ENCODE measurements at places on chromosomes 16 and 17.

DNA sequence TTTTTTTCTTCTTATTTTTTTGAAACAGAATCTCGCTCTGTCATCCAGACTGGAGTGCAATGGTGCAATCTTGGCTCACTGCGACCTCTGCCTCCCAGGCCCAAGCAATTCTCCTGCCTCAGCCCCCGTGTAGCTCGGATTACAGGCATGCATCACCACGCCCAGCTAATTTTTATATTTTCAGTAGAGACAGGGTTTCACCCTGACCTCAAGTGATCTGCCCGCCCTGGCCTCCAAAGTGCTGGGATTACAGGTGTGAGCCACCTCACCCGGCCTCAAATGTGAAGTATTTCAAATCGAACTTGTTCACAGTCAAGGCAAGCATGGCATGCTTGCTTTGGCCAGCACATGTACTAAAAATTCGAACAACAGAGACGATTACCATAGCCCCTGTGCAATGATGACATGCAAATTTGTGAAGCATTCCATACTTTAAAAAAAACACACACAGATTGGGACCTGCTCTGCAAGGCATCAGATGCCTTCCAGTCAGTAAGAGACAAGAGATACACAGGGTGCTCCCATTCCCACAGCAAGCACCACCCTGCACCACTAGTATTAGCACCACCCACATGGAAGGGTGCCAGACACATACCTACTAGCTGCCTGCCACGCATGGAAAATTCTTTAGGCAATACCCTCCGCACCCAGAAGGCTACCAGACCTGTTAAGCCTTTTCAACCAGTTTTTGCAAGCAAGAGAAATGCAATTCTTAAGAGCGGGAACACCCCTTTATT, 47.2 kb downstream of the ANKRD11 start:
- DNase-seq = no peak

DNA sequence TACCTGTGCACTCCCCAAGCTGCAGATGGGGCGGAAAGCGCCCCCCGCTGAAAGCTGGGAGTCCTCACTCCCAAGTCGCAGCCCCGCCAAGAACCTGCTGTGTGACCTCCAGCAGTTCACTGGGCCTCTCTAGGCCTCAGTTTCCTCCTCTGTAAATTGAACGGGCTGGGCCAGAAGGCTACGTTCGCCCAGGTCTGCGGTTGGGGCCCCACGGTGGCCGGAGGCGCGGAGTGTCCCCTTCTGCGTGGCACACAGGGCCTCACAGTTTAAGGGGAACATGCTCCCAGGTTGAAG, 628 bp downstream of the GALK1 start:
- no peak for DNase-seq

DNA sequence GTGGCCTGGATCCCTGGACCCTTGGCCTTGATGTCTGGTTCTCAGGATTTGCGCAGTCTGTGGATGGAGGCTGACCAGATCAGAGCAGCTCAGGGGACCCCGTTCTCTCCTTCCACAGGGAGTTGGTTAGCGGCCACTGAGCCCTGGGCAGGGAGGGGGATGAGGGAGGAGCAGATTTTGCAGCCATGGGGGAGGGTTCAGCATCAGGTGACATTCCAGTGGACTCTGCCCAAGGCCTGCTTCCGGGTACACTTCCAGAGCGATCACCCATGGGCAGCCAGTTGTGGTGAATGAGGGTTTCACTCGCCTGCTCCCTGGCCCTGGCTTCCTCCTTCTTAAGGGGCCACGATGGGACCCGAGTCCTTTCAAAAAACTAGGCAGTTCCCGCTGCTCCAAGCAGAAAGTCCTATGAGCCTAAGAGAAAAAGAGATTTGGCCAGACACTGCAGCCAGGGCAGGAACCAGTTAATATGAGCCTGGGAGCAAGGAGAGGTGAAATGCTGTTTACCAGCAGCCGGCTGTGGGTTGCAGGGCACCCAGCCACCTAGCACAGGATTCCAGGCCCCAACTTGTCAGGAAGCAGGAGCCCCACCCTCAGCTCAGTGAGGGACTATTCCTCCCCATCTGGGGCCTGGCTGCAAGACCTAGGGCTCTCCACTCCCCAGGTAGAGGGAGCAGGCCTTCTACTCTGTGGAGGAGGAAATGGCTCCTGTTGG, 4.7 kb upstream of the GPRC5C start:
- no peak for DNase-seq

DNA sequence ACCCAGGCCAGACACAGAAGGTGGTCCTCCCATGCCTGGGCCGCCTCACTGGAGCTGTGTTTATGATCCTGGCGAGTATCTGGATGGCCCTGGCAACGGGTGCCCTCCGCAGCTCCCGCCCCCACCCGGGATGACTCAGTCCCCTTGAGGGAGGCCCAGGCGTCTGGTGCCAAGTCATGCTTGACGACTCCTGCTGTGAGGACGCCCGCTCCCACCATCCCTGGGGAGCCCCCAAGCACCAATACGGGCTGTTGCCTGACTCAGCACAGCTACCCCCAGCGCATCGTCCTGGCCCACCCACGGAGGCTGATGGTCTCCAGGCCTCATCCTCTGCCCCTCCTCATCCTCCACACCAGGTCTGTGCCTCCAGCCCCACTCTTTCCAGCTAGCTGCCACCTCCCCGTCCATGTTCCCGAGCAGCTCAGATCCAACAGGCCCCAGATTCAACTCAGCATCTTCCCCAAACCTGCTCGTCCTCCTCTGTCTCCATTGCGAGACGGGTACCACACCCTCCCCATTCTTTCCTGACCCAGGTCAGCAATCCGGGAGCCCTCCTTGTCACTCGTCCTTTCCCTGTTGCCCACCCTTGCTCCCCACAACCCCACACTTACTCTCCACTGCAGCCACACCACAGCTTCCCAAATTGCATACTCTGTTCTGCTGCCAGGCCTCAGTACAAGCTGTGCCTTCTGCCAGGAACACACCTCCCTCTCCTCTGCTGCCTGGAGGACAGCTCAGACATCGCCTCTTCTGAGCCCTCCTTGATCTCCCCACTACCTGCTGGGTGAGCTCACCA, 2.6 kb downstream of the CAMKK1 start:
- DNase-seq = no peak

- DNase-seq = no peak
Measured at GRCh38 chr16:25875956-25876598, 184.3 kb downstream of the HS3ST4 start.

Measured in cortex of kidney (tissue), 1 donor.